ENCODE measurements at places on chromosomes 12 and 14. TPM values are rescaled to one million over a fixed set of nuclear protein-coding genes. Genes with fewer than 3 reads are reported as not detected.

Gene CLEC4A
- total RNA-seq: 0.45 TPM

Gene SOAT2
- total RNA-seq: not detected

Gene GPR65
- total RNA-seq: not detected

Gene SPTB
- under 0.01 TPM for total RNA-seq

Gene SPATA7
- 20.0 TPM for total RNA-seq

Gene ZNF891
- 1.8 TPM for total RNA-seq

Gene CDKL1
- total RNA-seq: 7.3 TPM

Gene RIMBP2
- 0.74 TPM for total RNA-seq

Gene KRT72
- total RNA-seq: not detected

Gene CFAP54
- 5.6 TPM for total RNA-seq

Gene GARIN6
- total RNA-seq: not detected

Gene GALNT16
- 1.6 TPM for total RNA-seq

Gene TMEM132C
- not detected for total RNA-seq

Gene OASL
- total RNA-seq: not detected

Gene PHC1
- 31.6 TPM for total RNA-seq

Gene C12orf42
- total RNA-seq: not detected

Gene CLEC9A
- not detected for total RNA-seq

Gene FBLN5
- total RNA-seq: 56.8 TPM
